Stimulated activated naive CD4-positive, alpha-beta T cell treated with Interleukin-2 at 50 U/mL for 16 hours (primary cell): ENCODE measurements at places on chromosomes 7 and 10.

DNA sequence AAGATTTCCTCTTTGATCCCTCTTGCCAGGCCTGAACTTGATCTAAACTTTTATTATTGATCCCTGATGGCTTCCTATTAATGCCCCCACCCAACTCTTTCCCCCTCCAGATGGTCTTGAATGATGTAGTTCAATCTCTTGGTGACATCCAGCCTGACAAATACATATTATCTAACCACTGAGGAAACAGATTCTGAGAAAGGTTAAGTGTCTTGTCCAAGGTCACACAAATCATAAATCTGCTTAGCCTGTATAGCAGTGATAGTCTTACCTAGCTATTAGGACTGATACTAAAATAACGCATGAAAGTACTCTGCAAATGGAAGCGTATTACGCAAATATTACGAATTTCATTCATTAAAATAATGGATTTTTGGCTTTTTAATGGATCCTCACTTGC is 22.7 kb downstream of the STEAP1B start:
- DNase-seq = no peak

GRCh38 chr10:101266381-101267289 is 37.4 kb upstream of the LBX1 start:
- DNase-seq = no peak

GRCh38 chr10:31128536-31128935 is 96.9 kb upstream of the ZNF438 start:
- DNase-seq = no peak

- DNase-seq = no peak
Measured at GRCh38 chr10:123673198-123673597, 7.0 kb downstream of the GPR26 start.

- no peak for DNase-seq
Measured at GRCh38 chr10:127797339-127797738, 60.4 kb downstream of the FOXI2 start.

DNA sequence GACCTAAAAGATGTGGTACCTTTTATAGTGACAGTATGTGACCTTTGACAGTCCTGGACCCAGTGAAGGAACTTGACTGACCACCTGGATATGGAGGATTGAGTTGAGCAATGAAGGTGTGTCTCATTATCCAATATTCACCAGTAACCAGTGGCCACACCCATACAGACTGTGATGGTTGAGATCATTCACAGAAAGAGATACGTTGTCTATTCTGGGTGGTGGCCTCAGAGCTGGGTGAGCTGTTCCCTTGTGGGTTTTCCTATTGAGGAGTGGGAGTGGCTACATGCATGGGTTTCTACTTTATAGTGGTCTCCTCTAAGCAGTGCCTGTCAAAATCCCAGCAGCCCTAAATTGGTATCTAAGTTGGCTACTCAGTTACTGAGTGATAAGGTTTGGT is 507.4 kb downstream of the SORCS3 start:
- DNase-seq = no peak

DNA sequence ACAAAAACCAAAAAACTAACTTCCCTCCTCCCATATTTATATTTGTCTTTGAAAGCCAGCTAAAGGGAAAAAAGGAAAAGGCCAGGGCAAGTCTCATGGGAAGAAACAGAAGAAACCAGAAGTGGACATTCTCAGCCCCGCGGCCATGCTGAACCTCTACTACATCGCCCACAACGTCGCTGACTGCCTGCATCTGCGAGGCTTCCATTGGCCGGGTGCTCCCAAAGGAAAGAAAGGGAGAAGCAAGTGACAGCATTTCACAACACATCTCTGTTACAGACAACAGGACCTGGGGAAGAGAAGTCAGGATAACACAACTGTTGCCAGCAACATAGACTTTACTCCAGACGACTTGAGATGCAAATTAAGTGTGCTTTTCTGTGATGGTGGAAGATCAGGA is 9.9 kb downstream of the SMKR1 start:
- DNase-seq = no peak

- no peak for DNase-seq
Measured at GRCh38 chr10:77584938-77585337, 52.7 kb downstream of the KCNMA1 start.

GRCh38 chr10:79454259-79454658 is 8.8 kb upstream of the ZCCHC24 start:
- DNase-seq = no peak

- no peak for DNase-seq
Measured at GRCh38 chr7:37193087-37193774, 255.4 kb downstream of the ELMO1 start.

DNA sequence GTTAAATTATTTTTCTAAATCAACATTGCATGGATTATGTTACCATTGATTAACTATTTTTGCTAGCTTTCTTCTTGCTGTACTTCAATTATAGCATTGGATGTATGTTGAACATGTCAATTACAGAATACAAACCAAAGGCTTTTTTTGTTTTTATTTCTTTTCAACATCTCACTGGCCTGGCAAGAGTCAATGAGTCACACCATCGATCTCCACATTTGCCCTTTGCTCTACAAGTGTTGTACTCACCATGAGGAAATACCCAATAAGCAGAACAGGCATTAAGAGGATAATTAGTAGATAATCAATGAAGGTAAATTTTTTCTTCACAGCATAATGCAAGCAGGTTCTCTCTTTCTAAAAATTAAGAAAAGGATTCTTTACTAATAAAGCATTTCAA is 23.3 kb downstream of the ANKRD22 start:
- DNase-seq = no peak

GRCh38 chr10:118076705-118077104 is 30.0 kb upstream of the RAB11FIP2 start:
- no peak for DNase-seq

DNA sequence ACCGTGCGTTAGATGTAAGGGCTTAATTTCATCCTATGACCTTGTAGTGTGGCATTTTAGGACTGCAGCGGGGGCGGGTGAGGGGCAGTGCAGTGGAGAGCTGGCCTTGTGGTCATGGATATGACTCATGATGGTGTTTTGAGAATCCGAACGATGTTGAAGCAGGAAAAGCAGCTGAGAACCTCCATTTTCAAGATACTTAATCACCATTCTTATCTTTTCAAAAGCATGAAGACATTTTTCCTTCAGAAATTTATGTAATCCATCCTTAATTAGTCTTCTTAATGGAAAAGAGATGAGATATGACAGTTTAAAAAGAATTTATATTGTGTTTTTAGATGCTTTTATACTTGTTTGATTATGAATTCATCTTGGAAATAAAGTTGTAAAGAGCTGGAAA is 9.6 kb downstream of the ATP5F1C start:
- no peak for DNase-seq

- no peak for DNase-seq
Measured at GRCh38 chr7:131486346-131486745, 70.1 kb downstream of the PODXL start.

- no peak for DNase-seq
Measured at GRCh38 chr10:111146025-111146640, 69.3 kb downstream of the ADRA2A start.

DNA sequence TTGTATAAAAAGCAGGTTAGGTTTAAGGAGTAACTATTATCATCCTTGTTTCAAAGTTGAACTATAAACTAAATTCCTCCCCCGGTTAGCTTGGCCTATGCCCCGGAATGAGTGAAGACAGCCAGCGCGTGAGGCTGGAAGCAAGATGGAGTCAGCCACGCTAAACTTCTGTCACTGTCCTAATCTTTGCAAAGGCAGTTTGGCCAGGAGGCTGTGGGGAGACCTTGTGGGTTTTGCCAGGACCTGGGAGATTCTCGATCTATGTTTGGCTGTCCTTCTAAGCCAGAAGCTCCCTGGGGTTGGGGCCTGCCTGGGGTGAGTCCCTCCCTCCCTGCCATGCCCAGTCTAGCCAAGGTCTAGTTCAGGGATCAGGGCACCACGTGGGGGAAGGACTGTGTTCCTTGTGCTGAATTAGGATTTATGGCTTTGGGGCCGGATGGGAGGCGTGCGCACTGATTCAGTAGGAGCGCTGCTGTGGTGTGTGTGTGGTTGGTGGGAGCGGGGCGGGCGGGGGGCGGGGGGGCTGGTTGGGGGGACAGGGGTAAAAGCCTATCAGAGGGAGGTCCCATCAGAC is 871 bp upstream of the GTF2IRD1 start:
- peak; percentile 35 for DNase-seq

GRCh38 chr7:157568770-157569584 is 232.2 kb downstream of the DNAJB6 start:
- DNase-seq = peak; percentile 50

GRCh38 chr10:49139028-49139845 is 5.4 kb upstream of the FAM170B start:
- no peak for DNase-seq

DNA sequence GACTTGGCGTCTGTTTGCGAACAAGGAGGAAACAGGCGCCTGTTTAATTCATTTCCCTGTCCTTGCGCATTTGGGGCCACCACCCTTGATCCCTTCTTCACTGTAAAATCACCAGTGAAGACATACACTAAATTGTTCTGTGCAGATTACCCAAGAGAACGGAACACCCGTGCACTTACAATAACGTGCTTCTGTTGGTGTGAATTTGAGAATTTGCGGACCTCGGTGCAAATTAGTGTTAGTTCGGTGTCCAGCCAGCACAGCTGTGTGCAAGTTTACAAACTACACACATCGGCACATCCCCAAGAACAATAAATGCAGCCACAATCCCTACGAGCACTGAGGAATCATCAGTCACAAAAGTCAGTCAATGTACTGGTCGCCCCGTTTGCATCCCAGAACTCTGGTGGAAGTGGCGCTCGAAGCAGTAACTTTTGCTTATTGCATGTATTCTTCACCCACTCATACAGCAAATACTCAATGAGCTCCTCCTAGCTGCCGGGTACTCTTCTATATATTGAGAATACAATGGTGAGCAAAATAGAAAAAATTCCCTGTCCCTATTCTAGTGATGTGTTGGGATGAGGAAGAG is 786 bp upstream of the CNOT4 start:
- DNase-seq = no peak

- DNase-seq = no peak
Measured at GRCh38 chr7:24576171-24577025, 3.1 kb downstream of the PALS2 start.

DNA sequence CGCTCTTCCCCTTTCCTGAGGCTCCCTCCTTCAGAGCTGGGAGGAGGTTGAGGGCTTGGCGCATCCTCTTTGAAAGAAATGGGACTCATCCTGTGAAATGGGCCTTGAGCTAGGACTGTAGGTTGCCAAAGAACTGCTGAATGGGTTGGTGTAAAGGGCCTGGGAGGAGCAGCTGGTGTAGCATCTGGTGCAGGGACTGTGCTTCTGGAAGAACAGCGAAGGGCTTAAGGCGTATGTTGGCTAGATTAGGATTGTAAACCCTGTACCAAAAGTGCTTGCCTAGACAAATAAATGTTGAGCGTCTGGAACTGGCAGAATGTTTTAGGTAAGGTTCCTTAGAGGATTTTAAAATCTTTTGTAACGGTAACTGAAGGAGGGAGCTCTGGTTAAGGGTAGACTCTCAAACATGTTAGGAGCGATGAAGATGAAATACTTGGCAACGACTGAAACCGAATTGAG is 563 bp downstream of the STAM start:
- no peak for DNase-seq

DNA sequence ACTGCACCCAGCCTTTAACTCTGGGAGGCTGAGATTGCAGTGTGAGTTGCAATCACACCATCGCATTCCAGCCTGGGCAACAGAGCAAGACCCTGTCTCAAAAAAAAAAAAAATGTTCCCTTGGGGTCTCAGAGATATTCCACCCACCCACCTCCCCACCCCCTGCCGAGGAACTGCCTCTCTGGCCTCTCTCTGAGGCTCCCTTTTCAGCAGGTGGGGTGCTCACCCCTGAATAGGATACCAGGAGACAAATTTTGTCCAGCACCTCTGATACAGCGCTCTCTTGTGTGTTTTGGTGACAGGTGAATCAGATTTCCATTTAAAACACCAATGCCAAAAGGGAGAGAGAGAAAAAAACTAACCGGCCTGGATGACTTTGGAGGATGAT is 92.6 kb upstream of the KIF5B start:
- DNase-seq = no peak

DNA sequence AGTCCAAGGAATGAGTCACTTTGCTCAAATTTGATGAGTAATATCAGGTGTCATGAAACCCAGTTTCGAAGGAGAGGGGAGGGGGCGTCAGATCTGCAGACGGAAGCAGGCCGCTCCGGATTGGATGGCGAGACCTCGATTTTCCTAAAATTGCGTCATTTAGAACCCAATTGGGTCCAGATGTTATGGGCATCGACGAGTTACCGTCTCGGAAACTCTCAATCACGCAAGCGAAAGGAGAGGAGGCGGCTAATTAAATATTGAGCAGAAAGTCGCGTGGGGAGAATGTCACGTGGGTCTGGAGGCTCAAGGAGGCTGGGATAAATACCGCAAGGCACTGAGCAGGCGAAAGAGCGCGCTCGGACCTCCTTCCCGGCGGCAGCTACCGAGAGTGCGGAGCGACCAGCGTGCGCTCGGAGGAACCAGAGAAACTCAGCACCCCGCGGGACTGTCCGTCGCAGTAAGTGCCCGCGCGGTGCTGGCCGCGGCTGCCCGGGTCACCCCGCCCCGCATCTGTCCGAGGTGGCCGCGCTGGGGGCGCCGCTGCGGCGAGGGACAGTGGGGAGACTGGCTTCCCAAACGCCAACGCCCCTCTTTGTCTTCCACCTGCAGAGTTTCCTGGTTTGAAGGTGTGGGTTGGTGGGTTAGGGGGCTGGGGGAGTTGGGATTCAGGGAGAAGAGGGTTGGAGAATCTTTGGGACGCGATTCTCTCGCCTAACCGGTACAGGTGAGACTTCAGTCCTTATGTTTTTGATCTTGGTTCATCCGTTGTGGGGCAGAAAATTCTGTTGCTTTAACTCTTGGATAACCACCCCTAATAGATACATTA is at the start of gene TAC1:
TSS of gene TAC1 (plus strand) at position 351 of the 829 bp plus-strand sequence. CDS start 527 bp downstream, outside the sequence.
- DNase-seq = no peak

- no peak for DNase-seq
Measured at GRCh38 chr10:89296220-89296648, 5.6 kb upstream of the IFIT2 start.

- no peak for DNase-seq
Measured at GRCh38 chr7:20241911-20242261, 24.7 kb upstream of the MACC1 start.

- no peak for DNase-seq
Measured at GRCh38 chr7:100400041-100400440, 26.8 kb downstream of the PILRA start.

GRCh38 chr10:125263551-125263950 is 103.2 kb upstream of the CTBP2 start:
- DNase-seq = no peak

DNA sequence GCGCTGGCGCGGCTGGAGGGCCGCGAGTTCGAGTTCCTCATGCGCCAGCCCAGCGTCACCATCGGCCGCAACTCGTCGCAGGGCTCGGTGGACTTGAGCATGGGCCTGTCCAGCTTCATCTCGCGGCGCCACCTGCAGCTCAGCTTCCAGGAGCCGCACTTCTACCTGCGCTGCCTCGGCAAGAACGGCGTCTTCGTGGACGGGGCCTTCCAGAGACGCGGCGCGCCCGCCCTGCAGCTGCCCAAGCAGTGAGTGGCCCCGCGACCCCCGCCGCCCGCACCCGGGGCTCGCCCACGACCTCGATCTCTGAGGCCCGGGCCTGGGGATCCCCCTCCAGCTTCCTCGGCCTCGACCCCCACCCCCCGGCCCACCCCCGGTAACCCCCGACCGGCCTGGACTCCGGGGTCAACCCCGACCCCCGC is 537 bp downstream of the FOXK1 start:
- peak; percentile 42 for DNase-seq
